ENCODE measurements at places on chromosomes 5 and 9.
A peak's percentile ranks its signal among the peaks of the same experiment; 100 is the strongest.

DNA sequence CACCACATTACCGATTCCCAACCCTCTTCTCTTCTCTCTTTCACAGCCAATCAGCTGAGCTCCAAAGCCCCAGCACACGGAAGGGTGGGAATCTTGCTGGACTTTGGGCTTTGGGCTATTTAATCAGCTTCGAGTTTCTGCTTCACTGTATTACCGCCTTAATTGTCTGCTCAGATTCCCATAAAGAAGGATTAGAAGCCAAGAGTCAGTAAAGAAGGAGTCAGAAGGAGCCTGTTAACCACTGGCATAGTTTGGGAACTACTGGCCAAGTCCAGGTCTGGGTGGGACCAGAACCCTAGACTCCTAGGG lies 4.4 kb downstream of the SPRY4 start:
- no peak overlapping the region for H3K27ac ChIP-seq
- H3K36me3 ChIP-seq, result no peaks in the 10 kb centered on the region

- DNase-seq, result no peak
- no peak overlapping the region for H3K27ac ChIP-seq
- H3K4me3 ChIP-seq, result no peak overlapping the region
- H3K27me3 ChIP-seq, result no peaks in the 10 kb centered on the region
- no peaks in the 10 kb centered on the region for H3K36me3 ChIP-seq
- no peaks in the 10 kb centered on the region for H3K4me1 ChIP-seq
Measured at GRCh38 chr5:91283899-91284298, 99.2 kb downstream of the ARRDC3 start.

DNA sequence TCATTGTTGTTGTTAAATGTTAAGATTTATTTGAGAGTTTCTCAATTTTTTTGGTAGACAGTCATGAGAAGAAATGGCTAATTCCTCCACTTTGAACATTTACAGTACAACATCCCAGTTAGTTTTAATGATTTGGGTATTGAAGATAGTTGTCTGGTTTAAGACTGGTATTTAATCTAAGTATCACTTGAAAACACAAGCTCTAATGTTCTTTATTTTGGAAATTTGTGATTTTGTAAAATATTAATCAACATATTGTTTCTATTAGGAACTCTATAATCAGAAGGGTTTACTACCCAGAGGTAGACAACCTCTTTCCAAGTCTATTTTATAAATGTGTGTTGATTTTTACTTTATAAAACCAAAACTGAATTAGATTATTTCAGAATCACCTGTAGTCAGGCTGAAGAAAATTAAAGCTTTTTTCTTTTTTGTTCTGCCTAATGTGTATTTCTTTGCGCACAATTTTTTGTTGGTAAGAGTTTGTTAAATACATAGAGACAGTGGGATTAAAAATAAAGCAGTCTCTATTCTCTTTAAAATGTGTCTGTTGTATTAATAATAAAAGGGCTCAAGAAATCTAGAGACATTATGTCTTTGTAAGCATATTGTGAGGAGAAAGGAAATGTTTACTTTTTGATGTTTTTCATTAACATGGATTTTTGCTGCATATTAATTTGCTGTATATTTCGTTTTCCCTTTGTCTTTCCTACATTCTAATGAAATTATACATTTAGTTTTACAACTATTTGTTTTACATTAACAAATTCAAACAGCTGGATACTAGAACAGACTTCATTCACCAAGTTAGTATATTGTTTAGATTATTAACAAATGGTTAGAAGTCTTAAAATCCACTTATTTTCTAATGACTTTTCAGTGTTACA lies 3.9 kb upstream of the PURA start:
- no peak for DNase-seq
- no peak overlapping the region for H3K27ac ChIP-seq
- H3K4me1 ChIP-seq, result peaks cover 17% of the 10 kb centered on the region

DNA sequence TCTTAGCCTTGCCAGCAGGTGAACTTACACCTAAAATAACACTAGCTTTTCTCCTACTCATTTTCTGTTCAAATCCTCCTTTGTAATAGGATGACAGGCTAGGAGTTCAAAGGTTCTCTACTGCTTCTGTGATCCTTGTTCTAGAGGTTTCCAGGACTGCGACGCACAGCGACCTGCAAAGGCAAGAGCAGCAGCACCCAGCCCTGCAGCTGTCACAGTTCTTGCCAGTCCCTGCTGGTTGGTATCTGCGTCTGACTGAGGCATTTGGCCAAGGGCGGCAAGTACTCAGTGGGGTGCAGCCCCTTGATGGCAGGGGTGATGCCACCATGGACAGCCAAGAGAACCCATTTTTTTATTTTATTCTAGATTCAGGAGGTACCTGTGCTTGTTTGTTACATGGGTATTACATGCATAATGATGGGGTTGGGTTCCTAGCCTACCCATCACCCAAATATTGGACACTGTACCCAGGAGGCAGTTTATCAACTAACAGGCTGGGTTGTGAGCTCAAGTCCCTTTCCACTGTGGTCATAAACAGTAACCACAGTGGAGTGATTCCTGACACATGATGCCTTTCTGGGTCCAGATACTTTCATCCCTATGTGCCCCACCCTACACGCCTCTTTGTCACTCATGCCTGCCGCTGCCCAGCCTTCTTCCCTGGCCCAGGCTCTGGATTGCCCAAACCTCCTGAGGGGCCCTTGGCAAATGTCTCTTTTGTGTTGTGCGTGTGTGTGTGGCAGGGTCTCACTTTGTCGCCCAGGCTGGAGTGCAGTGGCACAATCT lies 111.0 kb downstream of the GAPVD1 start:
- no peaks in the 10 kb centered on the region for H3K4me1 ChIP-seq
- H3K27me3 ChIP-seq, result no peaks in the 10 kb centered on the region
- no peak overlapping the region for H3K4me3 ChIP-seq
- H3K27ac ChIP-seq, result no peak overlapping the region
- H3K36me3 ChIP-seq, result no peaks in the 10 kb centered on the region

- peak; percentile 34 for DNase-seq
- peaks cover 48% of the 10 kb centered on the region for H3K27me3 ChIP-seq
- H3K27ac ChIP-seq, result no peak overlapping the region
Measured at GRCh38 chr9:23821375-23822181, 4.5 kb downstream of the ELAVL2 start.

GRCh38 chr9:79471580-79472543 lies 99.9 kb upstream of the TLE4 start:
- H3K4me3 ChIP-seq, result no peak overlapping the region
- peak; percentile 44 for DNase-seq
- no peaks in the 10 kb centered on the region for H3K4me1 ChIP-seq

DNA sequence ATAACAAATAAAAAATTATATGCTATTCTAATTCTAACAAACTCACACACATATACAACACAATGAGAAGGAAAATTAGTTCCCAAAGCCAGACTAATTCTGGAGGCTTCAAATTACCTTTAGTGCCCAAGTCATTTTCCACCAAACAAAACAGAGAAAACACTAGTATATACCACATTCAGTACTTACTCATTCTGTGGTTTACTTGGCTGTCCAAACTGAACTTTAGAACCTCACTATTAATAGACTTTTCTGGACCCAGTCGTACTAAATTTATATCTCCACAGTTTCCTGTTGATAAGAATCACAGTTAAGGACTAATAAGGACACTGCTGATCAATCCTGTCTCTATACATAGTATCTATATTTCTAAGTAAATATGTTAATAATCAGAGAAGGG lies 66.4 kb downstream of the SETX start:
- no peaks in the 10 kb centered on the region for H3K4me1 ChIP-seq
- no peak overlapping the region for H3K27ac ChIP-seq
- H3K4me3 ChIP-seq, result no peak overlapping the region
- DNase-seq, result no peak

DNA sequence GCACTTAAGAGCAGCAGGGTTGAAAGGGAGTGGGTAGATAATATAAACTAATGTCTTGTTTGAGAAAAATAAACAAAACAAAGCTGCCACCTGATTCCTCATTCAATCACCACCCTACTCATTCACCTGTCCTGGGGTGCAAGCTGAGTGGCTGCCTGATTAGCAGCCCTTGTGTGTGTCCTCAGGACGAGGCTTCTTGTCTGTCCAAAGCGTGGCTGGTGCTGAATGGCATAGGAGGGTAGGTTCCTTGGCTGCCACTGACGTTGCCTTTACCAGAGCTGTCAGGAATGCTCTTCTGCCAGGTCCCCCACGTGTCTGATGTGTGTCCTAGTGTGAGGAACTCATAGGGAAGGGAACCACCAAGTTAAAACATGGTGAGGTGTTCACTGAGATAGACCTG lies 146.6 kb upstream of the SLC24A2 start:
- no peaks in the 10 kb centered on the region for H3K36me3 ChIP-seq
- no peak overlapping the region for H3K4me3 ChIP-seq
- no peak for DNase-seq
- no peaks in the 10 kb centered on the region for H3K4me1 ChIP-seq
- H3K27ac ChIP-seq, result no peak overlapping the region

GRCh38 chr5:556909-557441 lies 32.7 kb upstream of the SLC9A3 start:
- no peaks in the 10 kb centered on the region for H3K36me3 ChIP-seq
- peaks cover 4% of the 10 kb centered on the region for H3K4me1 ChIP-seq
- H3K27me3 ChIP-seq, result no peaks in the 10 kb centered on the region
- peak; percentile 22 for DNase-seq
- no peak overlapping the region for H3K4me3 ChIP-seq

GRCh38 chr5:97544678-97545077 lies 361.6 kb upstream of the RIOK2 start:
- H3K4me1 ChIP-seq, result no peaks in the 10 kb centered on the region
- H3K27ac ChIP-seq, result no peak overlapping the region
- no peak overlapping the region for H3K4me3 ChIP-seq

- H3K27ac ChIP-seq, result no peak overlapping the region
- no peaks in the 10 kb centered on the region for H3K27me3 ChIP-seq
- H3K4me3 ChIP-seq, result no peak overlapping the region
- H3K36me3 ChIP-seq, result no peaks in the 10 kb centered on the region
- H3K4me1 ChIP-seq, result no peaks in the 10 kb centered on the region
- no peak for DNase-seq
Measured at GRCh38 chr9:105281272-105281671, 36.8 kb downstream of the SLC44A1 start.

DNA sequence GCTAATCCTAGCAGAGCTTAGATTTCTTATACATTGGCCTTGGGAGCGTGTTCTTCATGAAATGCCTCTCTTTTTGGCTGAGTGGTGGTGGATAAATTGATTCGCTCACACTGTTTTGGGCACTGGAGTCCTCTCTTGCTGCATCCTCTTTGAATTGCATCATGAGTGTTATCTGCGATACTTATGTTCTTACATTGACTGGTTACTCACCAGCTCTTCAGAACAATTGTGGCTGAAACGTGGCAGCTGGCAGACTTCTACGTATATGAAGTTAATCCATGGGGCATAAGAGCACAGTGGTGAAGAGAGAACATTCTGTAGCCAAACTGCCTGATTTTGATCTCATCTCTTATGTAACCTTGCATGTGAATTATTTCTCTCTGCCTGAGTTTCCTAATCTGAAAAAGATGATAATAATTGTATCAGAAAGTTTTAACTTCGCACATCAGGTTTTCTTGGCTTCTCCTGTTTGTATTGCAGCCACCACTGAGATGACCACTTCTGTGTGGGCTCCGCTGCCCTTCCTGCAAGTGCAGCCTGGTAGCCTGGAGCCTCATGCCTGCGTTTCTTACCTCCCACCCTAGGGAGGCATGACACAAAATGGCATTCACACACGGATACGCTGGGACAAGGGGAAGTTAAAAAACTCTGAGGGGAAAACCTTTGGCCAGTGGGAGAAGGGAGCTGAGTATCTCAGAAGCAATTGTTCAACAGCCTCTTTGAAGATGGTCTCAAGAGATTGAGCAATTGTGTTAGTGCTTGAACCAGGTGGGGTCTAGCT lies 295.2 kb downstream of the ARHGAP26 start:
- H3K4me3 ChIP-seq, result no peak overlapping the region
- H3K36me3 ChIP-seq, result no peaks in the 10 kb centered on the region
- no peak for DNase-seq
- H3K27me3 ChIP-seq, result no peaks in the 10 kb centered on the region
- no peak overlapping the region for H3K27ac ChIP-seq
- no peaks in the 10 kb centered on the region for H3K4me1 ChIP-seq

DNA sequence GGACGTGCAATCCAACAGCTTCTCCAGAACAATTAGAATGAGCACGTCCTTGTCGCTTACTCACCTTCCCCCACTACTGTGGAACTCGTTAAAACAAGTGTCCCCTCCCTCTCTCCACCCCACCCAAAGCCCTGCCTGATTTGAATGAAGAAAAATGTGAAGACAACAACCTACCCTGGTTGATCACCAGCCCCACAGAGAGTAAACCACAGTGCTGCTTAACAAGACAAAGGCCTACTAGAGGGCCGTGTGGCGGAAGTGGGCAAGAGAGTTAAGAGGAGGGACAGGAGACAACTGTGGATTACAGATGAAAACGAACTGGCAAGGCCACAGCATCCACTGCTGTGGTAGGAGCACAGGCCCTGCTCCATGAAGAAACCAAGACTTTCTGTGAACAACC lies 51.1 kb downstream of the CDK5RAP2 start:
- peaks cover 17% of the 10 kb centered on the region for H3K36me3 ChIP-seq
- no peaks in the 10 kb centered on the region for H3K27me3 ChIP-seq
- H3K4me3 ChIP-seq, result no peak overlapping the region
- no peaks in the 10 kb centered on the region for H3K4me1 ChIP-seq
- H3K27ac ChIP-seq, result no peak overlapping the region

GRCh38 chr5:139138809-139139208 lies 59.4 kb downstream of the SIL1 start:
- H3K4me1 ChIP-seq, result peaks cover 39% of the 10 kb centered on the region
- no peaks in the 10 kb centered on the region for H3K36me3 ChIP-seq
- DNase-seq, result peak; percentile 24
- no peak overlapping the region for H3K4me3 ChIP-seq
- no peak overlapping the region for H3K27ac ChIP-seq

All from pancreas (tissue), 10 donors.